Activated T-helper 2 cell treated with anti-CD3 and anti-CD28 coated beads, Interferon-gamma antibody, Interleukin-2, Interleukin-4, amounts not matched to agents 10 μg/mL and 5 μg/mL and 100 μg/mL, durations not matched to agents 14 hours and 24 hours and 36 hours (primary cell): ENCODE measurements at places on chromosomes 3 and 15.

DNA sequence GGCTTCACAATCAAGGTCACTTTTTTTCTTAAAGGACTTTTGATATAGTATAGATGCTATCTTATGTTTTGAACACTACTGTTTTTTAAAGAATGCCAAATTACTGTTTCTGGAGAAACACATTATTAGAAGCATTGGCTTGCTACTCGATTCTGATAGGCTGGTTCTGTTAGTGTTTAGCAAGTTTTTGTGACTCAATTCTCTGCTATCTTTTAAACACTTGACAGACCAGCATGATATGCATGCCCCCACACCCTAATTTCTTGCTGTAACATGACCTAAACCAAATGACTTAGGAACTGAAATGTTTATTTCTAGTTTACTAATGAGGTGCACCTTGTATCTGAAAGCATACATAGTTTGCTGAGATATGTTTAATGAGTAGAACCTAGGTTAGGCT, 5.5 kb upstream of the IL20RB start:
- no peak for DNase-seq

- no peak for DNase-seq
These were observed 82.0 kb downstream of the MRPL46 start for GRCh38 chr15:88385078-88385700.

- no peak for DNase-seq
These were observed 265.0 kb downstream of the IL20RB start for GRCh38 chr3:137222736-137223225.

DNA sequence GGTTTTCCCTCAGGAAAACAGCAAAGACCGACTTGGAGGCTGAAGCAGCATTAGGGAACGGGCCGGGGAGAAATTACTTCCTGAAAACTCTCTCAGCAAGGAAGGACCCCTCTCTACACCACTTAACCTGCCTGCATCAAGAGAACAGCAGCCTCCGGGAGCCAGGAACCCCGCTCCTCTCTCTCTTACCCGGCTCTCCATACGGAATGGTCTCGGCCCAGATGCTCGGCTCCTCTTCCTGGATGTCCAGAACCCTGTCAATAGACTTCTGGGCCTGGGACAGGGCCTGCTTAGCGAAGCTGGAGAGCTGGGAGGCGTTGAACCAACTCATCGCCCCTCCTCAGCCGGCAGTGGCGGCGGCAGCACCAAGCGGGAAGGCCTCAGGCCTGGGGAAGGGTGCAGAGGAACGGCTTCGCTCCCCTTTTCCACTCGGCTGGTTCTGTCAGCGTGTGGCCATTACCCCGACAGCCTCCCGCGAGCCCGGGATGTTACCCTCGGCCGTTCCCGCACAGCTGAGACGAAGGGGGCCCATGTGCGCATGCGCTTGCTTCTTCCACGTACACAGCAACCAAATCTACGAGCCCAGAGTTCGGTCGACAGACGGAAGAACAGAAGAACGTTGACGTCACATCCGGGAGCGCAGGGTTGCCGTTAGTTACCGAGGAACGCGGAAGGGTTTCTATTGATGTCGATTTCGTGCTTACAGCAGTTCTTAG, at the start of gene TMF1:
TMF1 (minus strand) TSS at position 578 of the 716 bp plus-strand sequence; CDS start at position 331, 247 bp downstream.
- DNase-seq, result peak; percentile 97

DNA sequence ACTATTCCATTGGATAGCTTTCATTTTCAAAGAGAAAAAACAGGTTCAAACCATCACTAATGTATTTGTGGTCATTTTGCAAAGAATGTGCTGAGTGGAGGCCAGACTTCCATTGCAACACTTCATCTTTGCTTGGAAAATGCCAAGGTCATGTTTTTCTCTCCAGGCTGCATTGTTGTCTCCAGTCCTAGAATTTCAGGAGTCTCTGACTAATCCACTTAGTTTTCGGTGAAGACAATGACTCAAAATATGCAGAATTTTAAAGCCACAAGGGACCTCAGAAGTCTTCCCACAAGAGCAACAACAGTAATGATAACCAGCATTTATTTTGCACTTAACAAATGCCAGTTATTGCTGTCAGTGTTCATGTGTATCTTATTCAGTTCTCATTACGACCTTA, 277.0 kb downstream of the RYR3 start:
- DNase-seq, result no peak

DNA sequence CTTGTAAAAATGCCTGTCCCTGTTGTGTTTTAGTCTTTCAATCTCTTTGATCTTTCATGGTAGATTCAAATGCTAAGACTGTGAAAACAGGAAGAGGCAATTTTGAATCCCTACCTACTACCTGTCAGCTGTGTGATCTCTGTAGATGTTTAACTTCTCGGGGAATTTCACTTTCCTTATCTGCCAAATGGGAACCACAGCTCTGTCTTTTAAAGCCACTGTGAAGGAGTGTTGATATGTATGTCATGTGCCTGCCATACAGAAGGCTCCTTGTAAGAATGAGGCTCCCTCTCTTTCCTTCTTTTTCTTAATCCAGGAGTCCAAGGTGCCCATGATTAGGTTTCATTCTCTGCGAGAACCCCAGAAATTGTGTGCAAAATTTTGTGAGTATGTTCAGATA, 139.6 kb upstream of the ADAMTS9 start:
- no peak for DNase-seq

- no peak for DNase-seq
These were observed 38.5 kb downstream of the RPLP1 start for GRCh38 chr15:69491038-69491505.

GRCh38 chr3:138923531-138923994, 23.4 kb downstream of the FOXL2 start:
- peak; percentile 72 for DNase-seq

DNA sequence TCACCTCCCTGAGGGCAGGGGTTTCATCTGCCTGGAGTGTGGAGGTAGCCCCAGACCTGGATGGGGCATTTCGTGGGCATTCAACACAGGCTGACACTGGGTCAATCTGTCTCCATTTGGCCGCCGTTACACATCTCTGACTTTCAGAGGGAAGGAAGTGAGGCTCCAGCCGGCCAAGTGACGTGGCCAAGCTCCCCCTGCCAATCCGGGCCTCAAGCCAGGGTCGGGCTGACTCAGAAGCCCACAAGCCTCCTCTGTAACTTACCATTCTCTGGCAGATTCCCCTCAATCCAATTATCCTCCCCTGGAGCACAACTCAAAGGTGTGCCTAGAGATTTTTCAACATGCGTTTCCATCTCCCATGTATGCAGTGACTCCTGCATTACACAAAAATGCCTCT, 227.6 kb downstream of the KLF13 start:
- no peak for DNase-seq

DNA sequence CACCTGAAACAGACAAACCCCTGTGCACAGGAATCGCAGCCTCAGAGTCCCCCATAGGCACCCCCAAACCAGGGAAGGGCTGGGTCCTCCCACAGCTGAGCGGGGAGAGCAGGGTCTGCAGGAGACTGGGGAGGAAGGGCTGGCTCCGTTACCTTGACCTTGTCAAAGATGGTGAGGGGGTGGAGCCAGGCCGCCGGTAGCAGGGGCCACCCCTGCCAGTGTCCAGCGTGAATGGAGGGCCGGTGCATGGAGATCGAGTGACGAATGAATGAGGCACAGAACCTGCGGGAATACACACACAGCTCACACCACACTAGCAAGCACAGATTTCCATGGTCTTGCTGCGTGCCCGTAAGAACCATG, 102.2 kb downstream of the TMEM266 start:
- DNase-seq, result no peak

- no peak for DNase-seq
These were observed 4.0 kb downstream of the MAP1A start for GRCh38 chr15:43521419-43521818.

DNA sequence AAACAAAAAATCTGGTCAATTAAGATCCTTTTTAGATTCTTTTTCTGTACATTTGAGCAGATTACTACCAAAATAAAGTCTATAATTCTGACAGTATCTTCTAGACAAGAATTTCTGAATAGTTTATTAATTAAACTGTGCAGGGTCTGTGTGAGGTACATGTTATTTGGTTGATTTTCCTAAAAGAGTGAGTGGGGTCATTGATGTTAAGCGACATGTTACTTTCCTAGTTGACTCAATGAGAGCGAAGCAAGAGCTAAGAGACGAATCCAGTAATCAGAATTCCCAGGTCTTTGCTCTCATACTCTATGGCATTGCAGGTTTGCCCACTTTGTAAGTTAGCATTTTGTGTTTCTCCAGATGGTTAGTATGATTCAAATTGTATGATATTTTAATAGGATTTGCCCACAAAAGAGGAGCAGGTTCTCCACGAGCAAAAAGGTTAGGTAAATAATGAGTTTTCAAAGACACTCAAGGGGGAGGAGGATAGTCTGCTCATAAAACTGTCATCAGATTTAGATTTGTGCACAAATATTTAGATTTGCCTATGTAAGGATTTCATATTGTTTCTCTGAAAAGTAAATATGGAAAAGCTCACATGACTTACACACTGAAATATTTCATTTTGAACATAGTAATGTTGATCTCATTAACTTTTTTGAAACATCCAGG, 217.2 kb upstream of the CGNL1 start:
- no peak for DNase-seq

DNA sequence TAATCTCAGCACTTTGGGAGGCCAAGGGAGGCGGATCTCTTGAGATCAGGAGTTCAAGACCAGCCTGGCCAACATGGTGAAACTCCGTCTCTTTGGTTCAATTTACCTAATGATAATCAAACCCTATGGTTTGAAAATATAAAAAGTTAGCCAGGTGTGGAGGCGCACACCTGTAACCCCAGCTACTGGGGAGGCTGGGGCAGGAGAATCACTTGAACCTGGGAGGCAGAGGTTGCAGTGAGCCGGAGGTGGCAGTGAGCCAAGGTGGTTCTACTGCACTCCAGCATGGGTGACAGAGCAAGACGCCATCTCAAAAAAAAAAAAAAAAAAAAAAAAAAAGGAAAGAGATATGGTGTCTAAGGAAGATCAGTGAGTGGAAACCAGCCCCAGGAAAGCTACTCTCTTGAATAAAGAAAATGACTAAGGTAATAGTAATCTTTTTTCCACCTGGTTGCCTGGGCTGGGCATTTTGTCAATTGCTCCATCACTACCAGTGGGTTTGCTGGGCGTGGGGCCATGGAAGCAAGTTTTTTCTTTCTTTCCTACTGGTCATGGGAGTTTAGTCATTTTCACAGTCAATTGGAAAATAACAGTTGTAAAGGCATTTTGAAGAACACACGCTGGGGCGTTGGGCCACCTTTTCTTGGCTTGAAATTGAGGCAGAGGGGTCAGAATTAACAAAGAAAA, 387.6 kb upstream of the RGMA start:
- no peak for DNase-seq

- peak; percentile 31 for DNase-seq
These were observed 12.3 kb upstream of the PCSK6 start for GRCh38 chr15:101501703-101502373.

DNA sequence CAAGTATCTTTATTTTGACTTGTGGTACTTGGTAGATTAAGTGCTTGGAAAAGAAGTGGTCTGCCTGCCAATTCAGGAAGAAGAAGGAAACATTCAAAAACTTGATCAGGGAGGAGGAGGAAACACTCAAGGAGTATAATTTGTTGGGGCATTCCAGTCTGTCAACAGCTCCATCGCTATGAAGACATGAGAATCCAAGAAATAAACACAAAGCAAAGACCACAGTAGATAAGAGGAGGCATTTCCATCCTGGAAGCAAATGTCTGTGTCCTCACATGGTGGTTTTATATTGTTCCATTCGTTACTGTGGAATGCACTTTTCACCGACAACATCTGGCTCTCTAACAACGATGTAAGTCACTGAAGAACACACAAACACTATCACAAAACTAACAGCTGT, 176.1 kb upstream of the FRMD4B start:
- no peak for DNase-seq

DNA sequence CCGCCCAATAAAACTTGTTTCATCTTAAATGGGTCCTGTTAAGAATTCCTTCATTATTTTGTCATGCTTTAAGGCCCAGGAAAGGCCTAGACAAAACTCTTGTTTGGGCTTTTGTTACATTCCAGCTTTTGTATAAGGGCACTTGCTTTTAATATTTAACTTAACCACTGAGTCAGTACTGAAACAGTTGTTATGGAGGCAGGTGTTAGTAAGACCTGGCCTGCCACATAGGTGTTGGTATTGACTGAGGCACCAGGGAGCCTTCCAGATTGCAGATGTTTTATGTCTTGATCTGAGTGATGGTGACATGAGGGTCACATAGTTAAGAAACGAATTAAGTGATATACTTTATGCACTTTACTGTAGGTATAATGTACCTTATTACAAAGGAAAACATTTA, 274.9 kb upstream of the TGFBR2 start:
- DNase-seq, result no peak

- no peak for DNase-seq
These were observed 32.2 kb upstream of the PLA2G4E start for GRCh38 chr15:42053010-42053409.

DNA sequence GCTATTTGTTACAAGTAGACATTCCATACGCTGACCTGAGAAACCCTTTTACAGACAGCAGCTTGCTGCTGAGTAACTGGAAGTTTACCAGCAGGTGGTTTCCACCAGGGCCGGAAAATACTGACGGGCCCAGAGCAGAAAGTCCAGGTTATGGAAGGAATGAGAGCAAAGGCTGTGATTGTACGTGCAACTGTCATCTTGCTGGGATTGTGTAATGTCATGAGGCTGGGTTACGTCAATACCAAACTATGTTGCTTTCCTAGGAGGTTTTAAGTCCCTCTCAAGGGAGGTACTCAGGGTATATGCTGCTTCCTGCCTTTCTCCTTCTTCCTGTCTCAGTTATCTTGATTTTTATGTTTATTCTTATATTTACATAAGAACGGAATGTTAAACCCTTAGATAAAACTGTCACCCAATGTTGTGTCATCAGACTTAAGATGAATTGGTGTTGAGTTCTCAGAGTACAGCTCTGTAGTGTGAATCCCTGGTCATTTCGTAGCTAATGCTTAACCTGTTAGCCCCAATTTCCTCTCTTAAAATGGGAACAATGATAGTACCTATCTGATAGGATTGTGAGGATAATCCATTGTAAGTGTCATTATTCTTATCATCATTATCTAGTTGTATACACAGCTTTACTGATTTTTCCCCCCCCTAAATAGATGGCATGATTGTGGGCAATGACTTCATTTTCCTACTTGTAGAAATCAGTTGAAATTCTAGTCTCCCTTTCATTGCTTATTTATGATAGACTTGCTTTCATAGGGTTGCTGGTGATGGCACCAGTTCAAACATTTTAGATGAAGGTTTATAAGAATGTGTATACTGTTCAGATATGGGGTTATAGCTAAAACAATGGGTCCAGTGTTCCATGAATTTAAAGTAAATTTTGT, 101.4 kb downstream of the FNDC3B start:
- no peak for DNase-seq

GRCh38 chr15:60213377-60214000, 184.3 kb downstream of the ANXA2 start:
- DNase-seq, result no peak

GRCh38 chr3:130760922-130761321, 14.3 kb upstream of the PIK3R4 start:
- no peak for DNase-seq

GRCh38 chr3:155282385-155283091, 10.9 kb downstream of the STRIT1 start:
- no peak for DNase-seq

DNA sequence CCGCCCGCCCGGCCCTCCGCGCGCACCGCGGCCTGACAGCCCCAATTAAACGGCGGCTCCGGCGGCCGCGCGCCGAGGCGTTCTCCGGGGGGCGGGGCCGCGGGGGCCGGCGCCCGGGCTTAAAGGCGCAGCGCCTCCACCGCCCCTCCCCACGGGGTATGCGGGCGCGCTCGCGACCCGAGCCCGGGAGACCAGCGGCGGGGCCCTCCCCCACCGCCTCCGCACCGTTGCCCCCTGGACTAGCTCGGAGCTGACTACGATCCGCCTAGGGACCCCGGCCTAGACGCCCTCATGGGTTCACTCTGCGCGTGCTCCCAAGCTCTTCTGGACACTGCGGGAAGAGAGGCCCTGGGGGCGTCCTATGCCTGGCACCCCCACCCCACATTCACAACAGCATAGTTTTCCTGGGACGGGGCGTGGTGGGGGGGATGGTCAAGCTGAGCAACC, at the start of gene DUSP7:
DUSP7 (minus strand) TSS at position 51 of the 447 bp plus-strand sequence. CDS start 205 bp downstream, outside the sequence.
- peak; percentile 70 for DNase-seq
